ENCODE measurements at places on chromosomes 11 and 22.

- no peak for DNase-seq
These were observed 638 bp downstream of the NRGN start for GRCh38 chr11:124740277-124740882.

- DNase-seq, result no peak
These were observed 454.6 kb downstream of the KCNA4 start for GRCh38 chr11:29562183-29562582.

- DNase-seq, result peak; percentile 32
These were observed at the start of gene TMA7B for GRCh38 chr22:39959640-39960447. TMA7B (plus strand) TSS chr22:39960397; CDS start chr22:39964375, 3,978 bp downstream.

GRCh38 chr11:91219535-91219934 is 996.7 kb upstream of the CHORDC1 start:
- no peak for DNase-seq

GRCh38 chr11:78298291-78298771 is 109.6 kb downstream of the USP35 start:
- DNase-seq, result no peak

DNA sequence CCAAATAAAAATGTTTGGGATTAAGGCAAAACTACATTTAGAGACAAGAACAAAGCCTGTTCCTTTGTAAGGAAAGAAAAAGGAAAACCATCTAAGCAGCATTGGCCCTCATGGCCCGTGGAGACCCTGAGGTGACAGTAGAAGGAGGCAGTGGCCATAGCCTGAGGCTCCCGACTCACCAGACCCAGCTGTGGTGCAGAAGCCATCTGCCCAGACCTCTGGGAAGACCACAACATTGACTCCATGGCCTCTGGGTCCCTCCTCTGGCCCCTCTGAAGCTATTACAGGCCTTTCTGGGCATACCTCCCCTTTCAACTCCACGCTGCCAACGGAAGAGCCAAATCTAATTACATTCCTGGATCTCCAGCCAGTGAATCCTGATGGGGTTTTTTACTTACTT is 6.4 kb downstream of the PRAME start:
- no peak for DNase-seq

DNA sequence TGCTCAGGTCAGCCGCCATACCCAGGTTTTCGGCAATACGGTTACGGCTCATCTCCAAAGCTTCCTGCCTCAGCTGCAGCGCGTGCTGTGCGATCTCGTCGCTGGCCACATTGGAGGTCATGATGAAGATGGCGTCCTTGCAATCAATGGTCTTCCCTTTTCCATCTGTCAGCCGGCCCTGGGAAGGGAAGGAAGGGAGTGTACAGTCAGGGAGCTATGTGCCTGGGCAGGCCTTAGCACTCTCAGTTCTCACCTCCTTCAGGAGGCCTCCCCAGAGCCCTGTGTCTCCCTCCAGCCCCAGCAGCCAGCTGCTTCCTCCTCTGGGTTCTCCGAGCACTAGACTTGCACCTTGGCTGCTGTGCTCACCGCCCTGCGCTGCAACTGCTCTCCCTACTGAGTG is 51.5 kb upstream of the PHOX2A start:
- no peak for DNase-seq

DNA sequence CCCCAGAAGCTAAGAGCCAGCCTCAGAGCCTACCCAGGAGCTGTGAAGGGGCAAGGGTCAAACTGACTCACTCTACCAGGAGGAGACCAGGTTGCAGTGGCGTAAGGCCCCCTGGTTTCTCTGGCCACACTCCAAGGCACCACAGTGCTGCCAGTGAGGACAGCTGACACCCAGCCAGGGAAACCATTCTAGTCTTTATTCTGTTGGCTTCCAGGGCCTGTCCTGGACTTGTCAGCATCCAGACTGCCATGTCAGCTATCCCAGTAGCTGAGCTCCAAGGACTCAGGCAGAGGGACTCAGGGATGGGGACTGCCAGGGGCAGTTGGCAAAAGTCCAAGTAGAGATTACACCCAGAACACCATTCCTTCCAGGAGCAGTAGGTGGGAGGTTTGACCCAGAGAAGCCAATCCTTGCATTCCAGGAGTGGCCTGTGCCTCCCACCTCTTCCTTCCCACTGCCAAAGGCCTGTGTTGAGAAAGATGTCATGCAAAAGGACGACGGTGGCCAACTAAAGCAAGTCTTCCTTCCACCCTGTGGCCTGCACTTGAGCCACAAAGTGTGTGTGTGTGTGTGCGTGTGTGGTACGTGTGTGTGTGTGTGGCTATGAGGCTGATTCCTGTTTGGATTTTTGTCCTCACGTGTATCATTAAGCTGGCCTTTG is 3.6 kb upstream of the MAPK8IP1 start:
- no peak for DNase-seq

DNA sequence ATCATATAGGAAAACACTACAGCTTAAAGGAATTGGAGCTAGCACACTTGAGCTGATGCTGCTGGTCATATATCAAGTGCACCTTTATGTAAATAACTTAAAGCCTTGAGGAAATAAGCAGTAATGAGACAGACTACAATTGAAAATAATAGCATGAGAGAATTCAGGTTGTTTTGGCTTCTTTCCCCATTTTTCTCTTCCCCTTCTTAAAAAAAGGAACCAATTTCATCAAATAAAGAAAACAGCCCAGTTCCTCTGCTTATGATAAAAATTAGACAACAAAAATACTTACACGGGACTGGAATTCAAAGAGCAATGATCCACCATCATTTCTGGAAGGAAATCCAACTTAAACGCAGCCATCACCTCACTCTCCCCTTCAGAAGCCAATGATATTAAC is 50.2 kb upstream of the RAPSN start:
- DNase-seq, result no peak

GRCh38 chr22:36419177-36419911 is 31.6 kb upstream of the MYH9 start:
- DNase-seq, result no peak

DNA sequence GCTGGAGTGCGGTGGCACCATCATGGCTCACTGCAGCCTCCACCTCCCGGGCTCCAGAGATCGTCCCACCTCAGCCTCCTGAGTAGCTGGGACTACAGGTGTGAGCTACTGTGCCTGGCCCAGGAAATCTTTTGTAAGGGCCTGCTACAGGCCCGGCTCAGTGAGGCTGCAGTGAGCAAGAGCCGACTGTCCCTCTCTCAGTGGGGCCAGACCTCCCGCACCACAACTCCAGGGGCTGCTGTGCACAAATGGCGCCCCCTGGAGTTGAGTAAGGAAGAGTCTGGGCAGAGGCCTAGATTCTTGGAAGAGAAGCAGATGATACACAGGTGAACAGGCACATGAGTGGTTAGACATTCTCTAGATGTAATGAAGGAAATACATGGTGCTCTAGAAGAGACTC is 7.0 kb downstream of the SERHL2 start:
- DNase-seq, result no peak

DNA sequence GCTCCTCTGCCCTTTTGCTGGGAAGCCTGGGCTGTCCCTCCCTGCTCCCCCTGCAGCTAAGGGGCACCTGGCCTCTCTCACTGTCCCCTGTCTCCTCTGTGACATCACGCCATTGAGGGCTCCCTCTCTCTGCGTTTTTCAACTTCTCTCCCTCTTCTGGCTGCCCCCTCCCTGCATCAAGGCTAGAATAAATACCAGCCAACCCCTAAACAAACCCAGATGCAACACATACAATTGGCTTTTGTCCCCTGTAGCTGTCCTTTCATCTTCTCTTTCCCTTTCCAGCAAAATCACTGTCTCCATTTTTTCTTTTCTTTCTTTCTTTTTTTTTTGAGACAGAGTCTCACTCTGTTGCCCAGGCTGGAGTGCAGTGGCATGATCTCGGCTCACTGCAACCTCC is 3.3 kb upstream of the MIEF1 start:
- no peak for DNase-seq

GRCh38 chr11:110077831-110078325 is 15.3 kb upstream of the ZC3H12C start:
- no peak for DNase-seq

DNA sequence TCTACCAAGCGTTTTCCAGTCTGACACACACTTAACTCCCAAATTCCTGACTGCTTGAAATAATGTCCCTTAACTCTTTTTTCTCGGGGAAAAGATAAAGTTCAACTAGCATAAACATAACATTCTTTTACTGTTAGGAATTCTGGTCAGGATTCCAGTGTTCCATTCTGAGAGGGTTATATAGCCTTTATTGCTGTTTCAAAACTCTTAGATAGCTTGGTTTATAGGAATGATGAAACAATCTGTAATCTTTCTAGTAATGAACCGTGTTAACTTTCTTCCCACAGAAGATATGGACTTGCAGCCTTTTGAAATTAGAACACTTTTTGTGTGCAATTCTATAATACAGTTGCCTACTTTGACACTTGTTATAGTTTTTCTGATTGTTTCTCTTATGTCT is 8.6 kb downstream of the REXO2 start:
- DNase-seq, result no peak

DNA sequence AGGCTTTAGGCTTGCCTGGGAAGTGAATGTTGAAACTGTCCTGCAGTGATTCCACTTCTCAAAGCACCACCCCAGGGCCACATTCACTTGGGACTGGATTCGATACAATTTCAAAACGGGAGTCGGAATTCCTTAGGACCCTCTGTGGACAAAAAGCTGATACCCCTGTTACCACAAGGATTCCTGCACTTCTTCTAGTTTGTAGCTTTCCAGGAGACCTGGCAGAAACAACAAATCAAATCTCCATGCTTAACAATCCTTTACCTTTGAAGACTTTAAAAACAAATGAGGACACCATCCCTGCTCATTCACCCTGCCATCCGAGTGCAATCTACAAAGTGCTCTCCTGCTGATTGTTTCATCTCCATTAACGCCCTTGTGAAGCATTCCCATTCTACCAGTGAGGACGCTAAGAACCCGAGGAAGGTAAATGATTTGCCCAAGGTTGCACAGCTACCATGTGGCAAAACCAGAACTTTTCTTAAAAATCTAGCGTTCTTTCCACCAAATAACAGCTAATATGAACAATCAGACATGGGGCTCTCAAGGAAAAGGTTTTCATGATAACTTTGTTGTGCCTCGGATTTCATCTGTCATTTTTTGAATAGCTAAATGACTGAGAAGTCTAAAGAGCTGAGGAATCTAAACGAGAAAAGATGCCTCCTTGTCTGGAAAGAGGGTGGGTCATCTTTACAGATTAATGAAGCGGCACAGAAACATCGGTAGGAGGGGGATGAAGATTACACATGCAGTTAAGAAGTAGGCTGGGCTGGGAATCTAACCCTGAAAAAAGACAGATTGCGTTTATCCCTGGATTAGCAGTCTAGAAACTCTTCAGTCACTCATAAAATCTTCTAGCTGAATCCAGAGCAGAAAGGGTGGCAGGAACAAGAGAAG is 720 bp upstream of the MPZL2 start:
- no peak for DNase-seq

GRCh38 chr11:94638902-94639373 is 71.8 kb downstream of the PIWIL4 start:
- no peak for DNase-seq

- no peak for DNase-seq
These were observed 2.0 kb downstream of the FAM83F start for GRCh38 chr22:39996732-39997131.

- no peak for DNase-seq
These were observed 90.6 kb downstream of the CDKN1C start for GRCh38 chr11:2794968-2795322.

All from kidney epithelial cell (primary cell).